ENCODE measurements at places on chromosomes 6 and 20.

GRCh38 chr6:28333599-28334018 lies 2.3 kb downstream of the ZSCAN31 start:
- no peaks in the 10 kb centered on the region for H3K4me1 ChIP-seq
- no peak for DNase-seq
- no peak overlapping the region for H3K27ac ChIP-seq
- H3K36me3 ChIP-seq, result no peaks in the 10 kb centered on the region
- no peaks in the 10 kb centered on the region for H3K27me3 ChIP-seq

GRCh38 chr6:140537834-140538705 lies 1163.6 kb upstream of the CITED2 start:
- no peak overlapping the region for H3K4me3 ChIP-seq
- peaks cover 4% of the 10 kb centered on the region for H3K4me1 ChIP-seq
- H3K36me3 ChIP-seq, result no peaks in the 10 kb centered on the region

DNA sequence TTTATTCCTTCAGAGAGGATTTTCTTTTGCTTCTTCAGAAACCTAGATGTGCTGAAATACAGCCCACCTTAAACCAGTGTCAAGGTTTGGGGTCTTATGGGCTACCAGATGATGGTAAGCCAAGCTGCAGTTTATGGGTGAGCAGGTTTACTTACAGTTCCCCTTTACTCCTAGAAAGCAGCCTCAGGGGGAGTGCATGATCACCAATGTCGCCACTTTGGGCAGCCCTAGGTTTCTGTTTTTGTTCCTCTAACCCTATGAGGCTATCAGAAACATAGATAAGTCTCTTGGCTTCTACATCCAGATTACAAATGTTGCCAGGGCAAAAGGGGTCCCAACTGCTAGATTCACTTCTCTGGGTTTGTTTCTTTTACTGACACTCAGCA lies 67.2 kb downstream of the TRIM27 start:
- H3K4me3 ChIP-seq, result no peak overlapping the region
- no peak for DNase-seq
- no peaks in the 10 kb centered on the region for H3K27me3 ChIP-seq

- H3K4me3 ChIP-seq, result no peak overlapping the region
- no peaks in the 10 kb centered on the region for H3K36me3 ChIP-seq
- no peak overlapping the region for H3K27ac ChIP-seq
Measured at GRCh38 chr20:63402860-63403220, 41.7 kb upstream of the CHRNA4 start.

GRCh38 chr6:151109869-151110575 lies 129.7 kb upstream of the AKAP12 start:
- H3K4me3 ChIP-seq, result no peak overlapping the region
- DNase-seq, result no peak
- no peaks in the 10 kb centered on the region for H3K36me3 ChIP-seq

DNA sequence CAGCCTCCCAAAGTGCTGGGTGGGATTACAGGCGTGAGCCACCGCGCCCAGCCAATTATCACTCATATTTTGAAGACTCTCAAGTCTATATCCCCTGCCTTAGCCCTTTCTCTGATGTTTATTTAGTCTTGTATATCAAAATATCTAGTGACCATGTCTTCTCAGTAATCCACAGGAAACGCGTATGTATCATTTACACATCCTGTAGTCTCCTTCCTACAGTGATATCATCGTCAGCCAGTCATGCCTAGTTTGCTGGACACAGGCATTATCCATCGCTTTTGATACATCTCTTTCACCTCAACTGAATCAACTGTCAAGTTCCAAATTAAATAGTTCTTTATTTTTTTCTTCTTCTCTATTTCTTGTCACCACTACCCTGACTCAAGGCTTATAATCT lies 223.7 kb downstream of the NKAIN2 start:
- no peak overlapping the region for H3K27ac ChIP-seq
- DNase-seq, result no peak
- H3K4me1 ChIP-seq, result peaks cover 5% of the 10 kb centered on the region
- no peaks in the 10 kb centered on the region for H3K27me3 ChIP-seq
- no peak overlapping the region for H3K4me3 ChIP-seq
- H3K36me3 ChIP-seq, result no peaks in the 10 kb centered on the region

- peak; percentile 56 for DNase-seq
- no peak overlapping the region for H3K4me3 ChIP-seq
- H3K4me1 ChIP-seq, result peaks cover 10% of the 10 kb centered on the region
- H3K36me3 ChIP-seq, result no peaks in the 10 kb centered on the region
Measured at GRCh38 chr6:11367638-11368199, 135.3 kb upstream of the NEDD9 start.

DNA sequence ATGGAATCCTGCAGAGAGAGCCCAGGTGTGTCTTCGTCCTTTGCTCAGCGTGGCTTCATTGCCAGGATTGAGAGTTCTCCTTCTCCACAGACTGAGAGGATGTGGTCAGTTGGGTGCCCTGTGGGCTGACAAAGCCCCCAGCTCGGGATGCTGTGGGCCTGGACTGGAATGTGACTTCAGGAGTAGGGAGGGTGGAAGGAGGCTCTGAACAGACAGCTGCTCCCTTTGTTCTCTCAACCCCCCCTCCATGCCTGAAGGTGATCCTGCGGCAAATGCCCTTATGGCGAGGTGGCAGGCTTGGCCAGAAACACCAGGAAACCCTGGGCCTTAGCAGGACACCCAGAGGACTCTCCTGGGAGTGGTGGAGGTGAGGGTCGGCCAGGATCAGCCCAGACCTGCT lies 1.8 kb upstream of the CST5 start:
- no peak for DNase-seq
- H3K27ac ChIP-seq, result no peak overlapping the region
- H3K4me3 ChIP-seq, result no peak overlapping the region
- no peaks in the 10 kb centered on the region for H3K36me3 ChIP-seq
- no peaks in the 10 kb centered on the region for H3K27me3 ChIP-seq

DNA sequence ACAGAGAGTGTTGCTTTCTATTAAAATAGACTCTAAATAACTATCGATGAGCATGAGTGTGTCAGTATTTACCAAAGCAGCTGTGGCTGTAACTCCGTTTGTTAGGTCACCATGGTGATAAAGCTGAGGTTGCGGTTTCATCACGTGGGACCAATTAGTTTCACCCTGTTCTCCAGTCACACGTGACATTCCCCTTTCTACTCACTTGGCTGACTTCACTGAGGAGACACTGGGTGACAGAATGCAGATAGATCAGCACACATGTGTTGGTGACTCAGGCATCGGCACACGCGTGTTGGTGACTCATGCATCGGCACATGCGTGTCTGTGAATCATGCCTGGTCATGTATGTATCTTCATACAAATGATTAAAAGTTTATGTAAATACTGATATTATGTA lies 285.4 kb downstream of the THBS2 start:
- H3K27ac ChIP-seq, result no peak overlapping the region
- no peak overlapping the region for H3K4me3 ChIP-seq
- H3K27me3 ChIP-seq, result no peaks in the 10 kb centered on the region
- no peak for DNase-seq
- H3K36me3 ChIP-seq, result no peaks in the 10 kb centered on the region

- H3K27me3 ChIP-seq, result no peaks in the 10 kb centered on the region
- H3K27ac ChIP-seq, result no peak overlapping the region
- no peaks in the 10 kb centered on the region for H3K36me3 ChIP-seq
- DNase-seq, result no peak
- H3K4me3 ChIP-seq, result no peak overlapping the region
Measured at GRCh38 chr20:7378864-7379605, 561.2 kb downstream of the HAO1 start.

DNA sequence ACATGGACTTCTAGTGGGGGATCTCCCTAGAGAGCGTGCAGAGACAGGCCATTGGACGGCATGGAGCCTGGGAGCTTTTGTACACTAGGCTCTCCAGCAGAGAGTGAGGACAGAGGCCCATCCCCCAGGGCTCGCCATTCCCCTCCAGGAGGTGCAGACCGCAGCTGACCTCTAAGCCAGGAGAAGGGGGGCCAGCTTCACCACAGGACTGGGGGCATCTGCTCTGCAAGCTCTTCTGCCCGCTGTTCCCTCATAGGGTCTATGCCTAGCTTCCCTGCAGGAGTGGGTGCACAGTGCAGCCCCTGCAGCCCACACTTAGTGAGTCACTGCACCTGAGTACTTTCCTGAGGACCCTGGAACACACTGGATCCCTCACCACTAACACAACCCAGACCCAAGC lies 94.4 kb downstream of the FHL5 start:
- H3K27me3 ChIP-seq, result no peaks in the 10 kb centered on the region
- no peaks in the 10 kb centered on the region for H3K4me1 ChIP-seq
- no peak for DNase-seq
- H3K4me3 ChIP-seq, result no peak overlapping the region
- no peaks in the 10 kb centered on the region for H3K36me3 ChIP-seq

- H3K4me3 ChIP-seq, result no peak overlapping the region
- H3K4me1 ChIP-seq, result no peaks in the 10 kb centered on the region
- DNase-seq, result no peak
- no peaks in the 10 kb centered on the region for H3K36me3 ChIP-seq
Measured at GRCh38 chr6:99894815-99895214, 99.2 kb downstream of the MCHR2 start.

GRCh38 chr20:44768256-44768655 lies 22.6 kb downstream of the KCNK15 start:
- H3K4me3 ChIP-seq, result no peak overlapping the region
- H3K27me3 ChIP-seq, result no peaks in the 10 kb centered on the region
- no peak for DNase-seq

- DNase-seq, result no peak
- no peak overlapping the region for H3K4me3 ChIP-seq
- no peak overlapping the region for H3K27ac ChIP-seq
- no peaks in the 10 kb centered on the region for H3K27me3 ChIP-seq
- no peaks in the 10 kb centered on the region for H3K36me3 ChIP-seq
Measured at GRCh38 chr20:44176833-44177534, 10.0 kb downstream of the JPH2 start.

DNA sequence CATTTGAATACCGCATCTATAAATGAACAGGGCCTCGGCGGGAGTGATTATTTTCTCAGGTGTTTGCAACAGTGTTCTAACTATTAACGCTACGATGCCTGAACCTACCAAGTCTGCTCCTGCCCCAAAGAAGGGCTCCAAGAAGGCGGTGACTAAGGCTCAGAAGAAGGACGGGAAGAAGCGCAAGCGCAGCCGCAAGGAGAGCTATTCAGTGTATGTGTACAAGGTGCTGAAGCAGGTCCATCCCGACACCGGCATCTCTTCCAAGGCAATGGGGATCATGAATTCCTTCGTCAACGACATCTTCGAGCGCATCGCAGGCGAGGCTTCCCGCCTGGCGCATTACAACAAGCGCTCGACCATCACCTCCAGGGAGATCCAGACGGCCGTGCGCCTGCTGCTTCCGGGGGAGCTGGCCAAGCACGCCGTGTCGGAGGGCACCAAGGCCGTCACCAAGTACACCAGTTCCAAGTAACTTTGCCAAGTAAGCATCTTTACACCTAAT lies 70.9 kb downstream of the HFE start:
- H3K36me3 ChIP-seq, result no peaks in the 10 kb centered on the region
- peak overlapping the region; percentile 87 for H3K4me3 ChIP-seq
- no peaks in the 10 kb centered on the region for H3K4me1 ChIP-seq
- no peaks in the 10 kb centered on the region for H3K27me3 ChIP-seq

DNA sequence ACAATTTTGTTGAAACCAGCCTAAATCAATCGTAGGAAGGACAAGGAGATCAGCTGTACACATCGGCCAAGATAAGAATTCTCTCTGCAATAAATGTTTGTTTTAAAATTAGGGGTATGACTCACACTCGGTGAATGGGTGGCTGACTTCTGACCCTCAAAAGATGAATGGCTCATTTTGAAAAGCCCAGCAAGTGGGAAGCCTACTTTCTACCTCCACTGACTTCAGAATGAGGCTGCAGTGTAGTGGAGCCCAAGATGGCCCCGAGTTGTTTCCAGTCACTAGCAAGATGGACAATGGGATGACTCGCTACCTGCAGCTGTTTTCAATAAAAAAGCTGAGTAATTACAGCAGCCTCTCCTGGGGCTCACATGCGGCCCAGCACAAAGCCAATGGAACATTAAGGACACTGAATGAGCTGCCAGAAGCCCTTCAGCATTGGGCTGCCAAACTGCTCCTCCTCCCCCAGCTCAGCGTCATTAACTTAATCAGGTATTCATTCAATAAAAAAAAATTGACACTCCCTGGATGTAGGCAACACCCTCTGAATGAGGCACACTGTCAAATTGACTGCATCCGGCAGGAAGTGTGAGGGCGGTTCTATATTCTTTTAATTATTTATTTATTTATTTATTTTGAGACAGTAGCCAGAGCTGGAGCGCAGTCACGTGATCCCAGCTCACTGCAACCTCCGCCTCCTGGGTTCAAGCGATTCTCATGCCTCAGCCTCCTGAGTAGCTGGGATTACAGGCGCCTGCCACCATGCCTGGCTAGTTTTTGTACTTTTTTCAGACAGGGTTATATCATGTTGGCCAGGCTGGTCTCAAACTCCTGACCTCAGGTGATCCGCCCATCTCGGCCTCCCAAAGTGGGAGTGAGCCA lies 107.3 kb downstream of the GMPR start:
- H3K27ac ChIP-seq, result no peak overlapping the region
- H3K4me1 ChIP-seq, result no peaks in the 10 kb centered on the region
- peak; percentile 61 for DNase-seq
- no peaks in the 10 kb centered on the region for H3K36me3 ChIP-seq
- no peak overlapping the region for H3K4me3 ChIP-seq

- H3K4me1 ChIP-seq, result no peaks in the 10 kb centered on the region
- no peaks in the 10 kb centered on the region for H3K36me3 ChIP-seq
- no peak overlapping the region for H3K4me3 ChIP-seq
- no peak for DNase-seq
- H3K27me3 ChIP-seq, result no peaks in the 10 kb centered on the region
Measured at GRCh38 chr20:61730631-61731362, 334.9 kb downstream of the TAF4 start.

DNA sequence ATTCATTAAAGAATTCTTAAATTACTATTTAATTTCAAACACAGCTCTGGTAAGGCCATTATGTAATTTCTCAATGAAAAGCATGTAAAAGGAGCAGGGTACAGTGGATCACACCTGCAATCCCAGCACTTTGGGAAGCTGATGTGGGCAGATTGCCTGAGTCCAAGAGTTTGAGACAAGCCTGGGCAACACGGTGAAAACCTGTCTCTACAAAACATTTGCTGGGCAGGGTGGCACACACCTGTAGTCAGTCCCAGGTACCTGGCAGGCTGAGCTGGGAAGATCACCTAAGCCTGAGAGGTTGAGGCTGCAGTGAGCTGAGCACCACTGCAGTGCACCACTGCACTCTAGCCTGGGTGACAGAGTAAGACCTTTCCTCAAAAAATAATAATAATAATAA lies 37.4 kb downstream of the MDN1 start:
- no peak overlapping the region for H3K4me3 ChIP-seq
- H3K36me3 ChIP-seq, result peaks cover 93% of the 10 kb centered on the region
- no peaks in the 10 kb centered on the region for H3K27me3 ChIP-seq

GRCh38 chr6:154852687-154853086 lies 119.5 kb downstream of the SCAF8 start:
- no peaks in the 10 kb centered on the region for H3K27me3 ChIP-seq
- H3K4me1 ChIP-seq, result no peaks in the 10 kb centered on the region
- peaks cover 19% of the 10 kb centered on the region for H3K36me3 ChIP-seq
- H3K27ac ChIP-seq, result no peak overlapping the region
- no peak for DNase-seq
